Midbrain (tissue), 1 donor: ENCODE measurements at places on chromosomes 6 and 20.

DNA sequence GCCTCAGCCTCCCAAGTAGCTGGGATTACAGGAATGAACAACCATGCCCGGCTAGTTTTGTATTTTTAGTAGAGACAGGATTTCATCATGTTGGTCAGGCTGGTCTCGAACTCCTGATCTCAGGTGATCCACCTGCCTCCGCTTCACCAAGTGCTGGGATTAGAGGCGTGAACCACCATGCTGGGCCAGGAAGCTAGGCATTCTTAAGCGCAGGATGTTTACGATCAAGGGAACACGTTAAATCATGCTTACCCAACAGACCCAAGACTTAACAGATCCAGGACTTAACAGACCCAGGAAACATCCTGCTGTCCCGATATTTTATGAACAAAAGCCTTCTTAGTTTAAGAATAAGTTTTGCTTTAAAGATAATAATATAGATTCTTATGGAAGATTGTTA is 9.1 kb downstream of the PTGIS start:
- DNase-seq = no peak

- DNase-seq = peak; percentile 3
Observed at GRCh38 chr20:16064989-16065707, 508.1 kb downstream of the KIF16B start.

- no peak for DNase-seq
Observed at GRCh38 chr6:48325701-48326100, 214.7 kb upstream of the PTCHD4 start.

- no peak for DNase-seq
Observed at GRCh38 chr6:112481211-112481610, 134.1 kb downstream of the RFPL4B start.

DNA sequence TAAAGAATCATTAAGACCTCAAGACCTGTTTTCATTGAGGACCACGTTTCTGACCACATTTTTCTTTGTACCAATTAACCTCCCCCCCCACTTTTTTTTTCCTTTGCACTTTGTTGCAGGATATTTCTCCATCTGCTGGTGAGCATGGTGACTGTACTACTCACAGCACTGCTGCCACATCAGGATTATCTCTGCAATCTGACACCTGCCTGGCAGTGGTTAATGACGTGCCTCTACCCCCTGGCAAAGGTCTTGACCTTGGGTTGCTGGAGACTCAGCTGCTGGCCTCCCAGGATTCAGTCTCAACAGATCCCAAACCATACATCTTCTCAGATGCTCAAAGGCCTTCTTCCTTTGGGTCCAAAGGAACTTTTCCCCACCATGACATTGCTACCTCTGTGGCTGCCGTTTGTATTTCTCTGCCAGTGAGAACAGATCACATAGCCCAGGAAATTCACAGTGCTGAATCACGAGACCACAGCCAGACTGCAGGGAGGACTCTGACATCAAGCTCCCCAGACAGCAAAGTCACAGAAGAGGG is 46.6 kb upstream of the EDN3 start:
- no peak for DNase-seq

DNA sequence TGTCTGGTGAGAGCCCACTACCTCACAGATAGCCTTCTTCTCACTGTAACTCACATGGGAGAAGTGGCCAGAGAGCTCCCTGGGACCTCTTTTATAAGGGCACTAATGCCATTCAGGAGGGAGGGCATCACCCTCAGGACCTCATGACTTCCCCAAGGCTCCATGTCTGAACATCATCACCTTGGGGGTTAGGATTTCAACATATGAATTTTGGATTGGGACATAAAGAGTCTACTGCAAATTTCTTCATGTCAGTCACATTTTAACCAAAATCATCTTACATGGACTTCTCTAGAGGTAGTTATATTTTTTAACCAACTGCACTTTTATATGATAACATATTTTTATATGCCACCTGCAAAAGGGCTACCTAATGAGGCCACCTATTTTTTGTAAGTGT is 324.7 kb downstream of the PLCB1 start:
- no peak for DNase-seq
